NCI-H1417 (cell line): ENCODE measurements at places on chromosomes 6 and 20.
A peak's percentile ranks its signal among the peaks of the same experiment; 100 is the strongest.

GRCh38 chr6:22194188-22194921 lies 102.5 kb downstream of the PRL start:
- no peak for DNase-seq

DNA sequence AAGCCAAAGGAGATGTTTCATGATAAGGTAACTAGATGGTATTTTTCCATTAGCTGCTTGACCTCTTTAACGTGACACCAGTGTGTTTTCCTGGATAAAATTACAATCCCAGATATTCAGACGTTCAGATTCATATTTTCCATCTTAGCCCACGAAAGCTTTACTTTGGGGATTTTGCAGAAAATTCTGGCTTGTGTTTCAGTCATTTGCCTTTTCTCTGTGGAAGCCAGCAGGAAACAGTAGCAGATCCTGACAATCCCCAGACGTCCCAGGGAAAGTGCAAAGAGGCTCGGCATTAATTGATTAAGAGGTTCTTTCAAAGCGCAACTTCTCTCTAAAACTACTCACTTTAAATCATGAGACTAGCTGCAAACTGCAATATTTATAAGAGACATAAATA lies 243.6 kb downstream of the UST start:
- no peak for DNase-seq

GRCh38 chr6:40371095-40371494 lies 216.1 kb downstream of the LRFN2 start:
- no peak for DNase-seq

GRCh38 chr6:169231790-169232506 lies 21.7 kb downstream of the THBS2 start:
- DNase-seq, result no peak

DNA sequence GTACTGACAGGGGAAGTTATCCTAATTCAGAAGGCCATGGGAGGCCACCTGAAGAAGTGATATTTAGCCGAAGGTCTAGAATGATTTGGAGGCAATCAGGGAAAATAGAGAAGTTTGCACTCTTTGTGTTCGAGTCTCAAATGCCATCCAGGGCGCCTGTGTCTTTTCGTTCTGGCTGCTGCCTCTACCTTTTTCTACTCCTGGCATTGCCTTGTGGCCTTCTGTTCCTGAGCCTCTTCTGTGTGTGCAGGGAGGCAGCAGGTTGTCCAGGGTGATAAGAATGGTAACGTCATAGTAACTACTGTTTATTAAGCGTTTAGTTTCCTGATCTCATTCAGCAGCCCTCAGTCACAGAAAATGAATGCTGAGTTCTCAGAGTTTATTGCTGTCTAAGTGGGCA lies 252.1 kb downstream of the FARS2 start:
- DNase-seq, result no peak

- DNase-seq, result no peak
These were observed 127.8 kb upstream of the EEF1E1 start for GRCh38 chr6:8229915-8230756.

DNA sequence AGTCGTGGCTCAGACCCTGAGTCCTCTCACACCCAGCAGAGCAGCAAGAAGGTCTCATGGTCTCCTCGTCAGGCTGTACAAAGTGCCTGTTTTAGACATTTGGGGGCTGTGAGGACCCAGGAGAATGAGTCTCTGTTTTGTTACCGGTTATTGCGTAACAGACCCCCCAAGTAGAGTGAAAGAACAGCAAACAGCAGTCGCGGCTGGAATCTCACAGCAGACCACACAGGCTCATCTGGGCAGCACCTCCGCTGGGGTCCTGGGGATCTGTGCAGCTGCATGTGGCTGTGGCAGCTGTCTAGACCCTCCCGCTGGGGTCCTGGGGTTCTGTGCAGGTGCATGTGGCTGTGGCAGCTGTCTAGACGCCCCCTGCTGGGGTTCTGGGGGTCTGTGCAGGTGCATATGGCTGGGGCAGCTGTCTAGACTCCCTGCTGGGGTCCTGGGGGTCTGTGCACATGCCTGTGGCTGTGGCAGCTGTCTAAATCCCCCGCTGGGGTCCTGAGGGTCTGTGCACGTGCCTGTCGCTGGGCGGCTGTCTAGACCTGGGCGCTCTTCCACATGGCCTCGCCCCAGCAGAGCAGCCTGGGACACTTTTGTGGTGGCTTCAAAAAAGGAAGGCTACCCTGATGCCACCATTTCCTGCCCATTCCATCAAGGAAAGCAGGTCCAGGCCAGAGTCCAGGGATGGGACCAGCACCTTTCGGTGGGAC lies 24.7 kb downstream of the ENTPD6 start:
- DNase-seq, result peak; percentile 9

GRCh38 chr20:57849121-57849520 lies 139.3 kb upstream of the PMEPA1 start:
- DNase-seq, result no peak

DNA sequence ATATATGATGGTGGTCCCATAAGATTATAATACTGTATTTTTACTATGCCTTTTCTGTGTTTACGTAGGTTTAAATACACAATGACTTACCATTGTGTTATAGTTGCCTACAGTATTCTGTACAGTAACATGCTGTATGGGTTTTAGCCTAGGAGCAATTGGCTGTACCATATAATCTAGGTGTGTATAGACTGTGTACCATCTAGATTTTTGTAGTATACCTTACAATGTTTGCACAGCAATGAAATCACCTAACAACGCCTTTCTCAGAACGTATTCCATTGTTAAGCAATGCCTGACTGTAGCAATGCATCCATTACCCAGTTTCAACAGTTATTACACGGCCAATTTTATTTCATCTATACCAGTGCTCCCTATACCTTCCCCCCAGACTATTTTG lies 10.7 kb downstream of the MACROD2 start:
- DNase-seq, result no peak

DNA sequence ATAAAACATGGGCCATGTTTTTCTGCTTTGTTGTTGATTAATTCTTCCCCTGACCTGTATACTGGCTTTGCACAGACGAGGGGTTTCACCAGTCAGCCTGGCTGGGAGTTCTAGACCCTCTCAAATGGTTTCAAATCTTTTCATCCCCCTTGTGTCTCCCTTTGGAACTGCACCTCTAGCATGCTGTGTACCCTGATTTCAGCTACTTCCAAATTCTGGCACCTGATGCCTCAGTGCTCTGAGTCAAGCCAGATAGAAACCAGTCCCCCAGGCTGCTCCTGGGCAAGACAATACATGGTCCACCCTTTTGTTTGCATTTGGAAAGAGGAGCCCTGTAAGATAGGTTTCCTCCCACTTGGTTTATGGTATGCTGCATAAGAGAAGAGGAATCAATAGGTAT lies 290.2 kb downstream of the BTBD3 start:
- no peak for DNase-seq
